ENCODE measurements at places on chromosomes 2 and 18.

DNA sequence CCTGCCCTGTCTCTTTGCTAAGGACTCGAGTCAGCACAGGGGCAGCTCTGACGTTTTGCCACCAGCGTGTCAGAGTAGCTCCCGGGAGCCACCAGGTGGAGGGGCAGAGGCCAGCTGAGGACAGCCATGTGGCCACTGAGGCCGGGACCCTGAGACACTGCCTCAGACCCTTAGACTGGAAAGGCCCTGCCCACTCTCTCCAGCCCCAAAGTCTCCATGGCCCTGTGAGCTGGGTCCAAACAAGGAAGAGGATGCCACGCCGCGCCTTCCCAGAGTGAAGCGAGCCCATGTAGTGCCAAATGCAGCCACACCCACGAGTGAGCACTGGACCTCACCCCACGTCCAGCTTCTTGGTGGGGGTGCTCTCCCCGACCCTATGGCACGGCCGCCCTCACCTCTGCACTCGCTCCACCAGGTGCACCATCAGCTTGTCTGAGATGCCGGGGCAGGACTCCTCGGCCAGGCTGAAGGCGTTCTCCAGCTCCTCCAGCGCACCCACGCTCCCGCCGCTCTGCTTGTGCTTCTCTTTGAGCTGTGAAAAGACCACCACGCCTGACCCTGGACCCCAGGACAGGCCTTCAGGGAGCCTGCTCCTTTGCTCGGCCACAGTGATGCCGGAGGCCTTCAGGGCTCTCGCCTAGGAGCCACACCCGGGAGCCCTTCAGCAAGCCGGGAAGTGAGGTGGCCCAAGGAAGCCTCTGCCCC lies 12.2 kb downstream of the STK25 start:
- no peak for DNase-seq

GRCh38 chr2:150109028-150109427 lies 378.4 kb downstream of the RND3 start:
- DNase-seq = no peak

- DNase-seq = no peak
These were observed 99.9 kb downstream of the DYM start for GRCh38 chr18:49360582-49360981.

DNA sequence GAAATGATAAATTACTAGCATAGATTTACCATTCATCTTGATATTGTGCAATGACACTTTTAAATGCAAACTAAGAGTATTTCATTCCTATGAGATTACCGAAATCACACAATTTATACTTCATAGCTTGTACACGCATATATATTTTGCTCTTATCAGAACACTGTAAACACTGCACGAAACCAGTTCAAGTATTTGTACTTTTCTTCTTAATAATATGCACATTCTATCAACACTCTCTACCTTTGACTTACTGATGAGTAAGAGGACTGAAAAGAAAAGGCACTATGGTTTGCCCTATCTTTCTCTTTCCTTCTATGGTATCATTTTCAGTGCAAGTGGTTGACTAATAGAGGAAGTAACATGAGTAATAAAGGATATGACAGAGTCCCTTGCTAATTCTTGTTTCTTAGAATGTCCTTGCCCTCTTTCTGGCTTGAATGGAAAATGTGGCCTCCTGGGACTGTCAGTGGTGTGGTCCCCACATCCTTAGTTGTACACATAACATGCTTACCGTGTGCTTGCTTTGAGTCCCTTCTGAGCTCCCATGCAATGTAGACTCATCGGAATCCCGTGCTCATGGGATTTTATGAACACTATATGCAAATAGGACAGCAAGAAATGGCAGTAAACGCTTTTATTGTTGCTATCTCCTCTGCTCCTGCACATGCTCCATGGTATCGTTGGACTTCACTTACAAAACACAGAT lies 363.5 kb upstream of the TNP1 start:
- peak; percentile 2 for DNase-seq

DNA sequence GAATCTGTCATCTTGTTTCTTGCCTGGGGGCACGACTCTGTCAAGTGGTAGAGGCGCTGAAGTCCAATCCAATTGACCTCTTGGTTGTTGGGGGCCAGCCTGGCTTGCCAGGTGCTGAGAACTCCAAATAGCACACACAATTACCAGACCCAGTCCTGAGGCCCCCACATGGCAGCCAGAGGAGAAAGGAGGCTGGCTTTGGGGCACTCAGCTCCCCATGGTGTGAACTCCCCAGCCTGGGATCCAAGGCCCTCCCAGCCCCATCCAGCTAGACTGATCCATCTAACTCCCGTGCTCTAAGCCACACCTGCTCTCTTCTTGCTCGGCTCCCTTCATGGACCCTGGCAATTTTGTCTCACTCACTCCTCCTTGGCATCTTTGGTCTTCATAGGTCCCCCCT lies 170.0 kb downstream of the CELF4 start:
- no peak for DNase-seq

DNA sequence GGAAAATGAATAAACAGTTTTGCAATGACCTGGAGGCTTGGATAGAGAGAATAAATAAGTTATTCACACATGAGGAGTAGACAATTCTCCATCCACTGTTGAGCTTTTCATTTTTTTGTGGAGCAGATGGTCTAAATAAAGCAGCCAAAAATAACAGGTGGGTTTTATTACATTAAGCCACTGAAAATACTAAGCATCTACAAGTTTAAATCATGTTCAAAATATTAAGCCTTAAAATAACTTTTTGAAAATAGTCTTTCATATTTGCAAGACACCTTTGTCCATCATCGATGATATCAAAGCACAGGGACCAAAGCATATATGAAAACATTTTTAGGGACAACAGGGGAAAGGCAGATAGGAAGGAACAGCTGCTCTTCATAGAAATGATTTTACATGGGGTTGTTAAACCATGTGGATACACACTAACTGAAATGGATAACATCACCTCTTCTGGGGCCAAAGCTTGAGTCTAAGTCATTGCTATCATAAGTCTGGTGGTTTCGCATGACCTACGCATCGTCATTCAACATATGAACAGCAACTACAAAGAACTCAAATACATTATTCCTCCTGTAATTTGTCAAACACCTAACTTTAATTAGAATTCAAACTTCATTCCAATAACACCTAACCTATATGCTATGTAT lies 197.6 kb upstream of the CHST9 start:
- no peak for DNase-seq

DNA sequence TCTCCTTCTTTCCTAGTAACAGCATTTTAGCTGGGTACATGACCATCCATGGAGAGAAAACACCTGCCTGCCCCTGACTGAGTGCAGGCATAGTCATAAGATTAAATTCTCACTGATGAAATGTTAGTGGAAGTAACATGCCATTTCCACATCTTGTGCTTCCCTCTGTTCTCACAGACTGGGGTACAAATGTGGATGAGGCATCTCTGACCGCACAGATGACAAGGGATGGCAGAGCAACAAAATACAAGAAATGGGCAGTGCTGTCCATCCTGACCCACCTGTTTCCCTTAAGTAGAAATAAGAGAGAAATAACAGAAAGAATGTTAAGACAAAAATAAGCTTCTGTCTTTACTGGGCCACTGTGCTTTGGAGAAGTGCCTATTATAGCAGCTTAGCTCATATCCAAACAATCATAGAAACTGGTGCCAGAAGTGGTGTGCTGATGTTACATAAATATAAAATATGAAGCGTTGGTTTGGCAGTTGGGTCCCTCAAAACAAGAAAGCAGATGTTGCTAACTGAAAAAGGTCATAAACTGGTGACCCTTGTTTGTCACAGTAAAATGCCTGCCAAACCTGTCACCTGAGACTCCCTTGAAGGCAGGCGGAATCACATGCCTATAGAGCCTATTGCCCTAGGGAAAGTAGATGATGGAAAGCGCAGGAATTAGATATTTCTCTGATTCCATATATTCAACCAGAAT lies 72.4 kb upstream of the CCDC150 start:
- no peak for DNase-seq

DNA sequence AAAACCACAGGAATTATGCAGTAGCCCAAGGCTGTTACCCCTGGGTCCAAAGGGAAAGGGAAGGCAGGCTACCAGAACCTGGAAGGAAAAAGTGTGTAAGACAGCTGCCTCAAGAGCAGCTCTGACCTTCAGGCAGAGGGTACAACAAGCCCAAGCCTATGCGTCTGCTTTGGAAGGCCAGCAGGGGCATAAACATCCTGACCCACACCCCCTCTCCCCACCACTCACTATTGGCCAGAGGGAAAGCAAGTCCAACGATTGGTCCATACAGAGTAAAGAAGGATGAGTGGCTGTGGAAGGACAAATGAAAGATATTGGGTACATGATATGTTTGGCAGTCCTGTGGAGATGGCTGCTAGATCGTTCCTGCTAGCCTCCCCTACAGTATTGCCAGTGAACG lies 227.6 kb upstream of the HNRNPA3 start:
- no peak for DNase-seq

DNA sequence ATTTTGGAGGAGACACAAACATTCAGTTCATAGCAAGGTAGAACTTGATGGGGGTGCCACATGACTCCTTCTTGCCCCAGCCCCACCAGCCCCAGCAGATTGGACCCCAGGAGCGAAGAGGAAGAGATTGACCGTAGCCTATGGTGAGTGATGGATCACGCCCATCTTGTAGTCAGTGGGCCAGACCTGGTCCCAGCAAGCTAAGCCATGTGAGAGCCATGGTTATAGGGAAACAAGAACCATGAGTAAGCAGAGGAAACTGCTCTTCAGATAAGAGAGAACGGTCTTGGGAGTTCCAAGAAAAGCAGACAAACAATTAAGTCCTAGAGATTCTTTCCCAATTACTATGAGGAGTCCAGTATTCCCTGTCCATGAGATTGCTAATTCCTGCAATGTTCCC lies 4.6 kb upstream of the TCF4 start:
- DNase-seq = no peak

- no peak for DNase-seq
These were observed 1199.1 kb downstream of the CNTNAP5 start for GRCh38 chr2:125224188-125224587.

- no peak for DNase-seq
These were observed 63.7 kb downstream of the BABAM2 start for GRCh38 chr2:27954221-27954673.

DNA sequence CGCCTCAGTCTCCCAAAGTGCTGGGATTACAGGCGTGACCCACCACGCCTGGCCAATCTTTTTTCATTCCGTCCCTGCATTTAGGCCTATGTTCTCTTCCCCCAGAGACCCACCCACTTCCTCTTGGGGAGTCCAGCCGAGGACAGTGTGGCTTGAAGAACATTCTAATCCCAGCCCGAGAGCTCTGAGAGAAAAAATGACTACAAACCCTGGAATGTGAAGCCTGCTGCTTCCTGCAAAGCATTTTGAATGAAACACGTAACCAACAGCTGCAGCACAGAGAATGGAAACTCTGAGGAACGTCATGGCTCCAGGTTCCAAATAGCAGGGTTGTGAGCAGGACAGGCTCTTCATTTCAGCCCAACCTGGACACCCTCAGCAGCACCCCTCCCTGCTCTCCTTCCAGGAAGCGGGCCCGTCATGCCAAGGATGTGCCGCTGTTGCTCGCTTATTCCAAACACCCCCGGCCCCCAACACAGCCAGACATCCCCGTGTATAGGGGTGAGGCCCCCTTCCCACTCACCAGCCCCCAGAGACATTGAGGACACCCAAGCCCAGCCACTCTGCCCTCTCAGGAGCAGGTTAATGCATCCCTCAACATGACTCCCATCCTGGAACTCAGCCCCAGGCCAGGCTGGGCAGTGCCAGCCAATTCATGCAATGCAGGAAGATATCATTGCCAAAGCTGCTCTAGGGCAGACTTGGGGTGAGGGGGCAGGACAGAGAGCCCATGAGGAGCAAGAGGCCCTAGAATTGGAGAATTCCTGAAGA lies 139.8 kb downstream of the ZFP36L2 start:
- DNase-seq = peak; percentile 71

DNA sequence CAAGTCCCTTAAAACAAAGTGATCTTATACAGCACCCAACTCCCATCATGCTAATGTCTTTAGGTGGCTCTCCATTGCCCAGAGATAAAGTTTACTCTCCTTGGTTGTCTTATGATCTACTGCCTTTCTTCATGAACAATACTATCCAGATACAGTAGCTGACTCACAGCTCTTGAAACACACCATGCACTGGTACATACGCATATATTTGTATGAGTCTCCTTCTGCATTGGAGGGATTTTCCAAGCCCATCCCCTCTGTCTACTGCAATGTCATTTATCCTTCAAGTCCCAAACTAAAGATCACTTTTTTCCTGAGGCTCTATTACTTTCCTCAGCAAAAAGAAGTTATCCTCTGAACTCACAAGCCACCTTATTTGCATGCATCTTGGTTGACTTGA lies 84.7 kb upstream of the LRATD1 start:
- no peak for DNase-seq

DNA sequence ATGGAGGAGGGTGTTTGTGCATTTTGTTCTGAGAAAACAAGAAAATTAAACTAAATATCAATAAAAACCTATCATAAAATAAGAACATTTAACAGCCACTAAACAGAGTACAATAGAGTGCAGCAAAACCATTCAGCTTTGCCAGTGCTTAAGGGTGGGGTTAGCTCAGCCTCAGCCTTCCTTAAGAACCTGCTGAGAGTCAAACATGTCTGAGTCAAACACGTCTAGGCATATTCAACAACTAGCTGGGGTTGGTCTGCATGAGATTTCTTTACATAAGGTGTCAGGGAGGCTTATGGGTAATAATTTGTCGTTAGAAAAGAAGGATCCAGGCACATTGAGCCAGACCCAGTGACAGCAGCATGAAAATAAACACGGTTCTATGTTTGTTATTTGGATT lies 298.2 kb downstream of the SP3 start:
- no peak for DNase-seq

GRCh38 chr2:190219186-190219585 lies 100.4 kb downstream of the HIBCH start:
- no peak for DNase-seq

GRCh38 chr2:203583084-203583695 lies 48.1 kb upstream of the RAPH1 start:
- no peak for DNase-seq

- DNase-seq = no peak
These were observed 77.6 kb upstream of the SEC11C start for GRCh38 chr18:59061914-59062642.

- no peak for DNase-seq
These were observed 27.5 kb downstream of the MYO7B start for GRCh38 chr2:127562936-127563335.

DNA sequence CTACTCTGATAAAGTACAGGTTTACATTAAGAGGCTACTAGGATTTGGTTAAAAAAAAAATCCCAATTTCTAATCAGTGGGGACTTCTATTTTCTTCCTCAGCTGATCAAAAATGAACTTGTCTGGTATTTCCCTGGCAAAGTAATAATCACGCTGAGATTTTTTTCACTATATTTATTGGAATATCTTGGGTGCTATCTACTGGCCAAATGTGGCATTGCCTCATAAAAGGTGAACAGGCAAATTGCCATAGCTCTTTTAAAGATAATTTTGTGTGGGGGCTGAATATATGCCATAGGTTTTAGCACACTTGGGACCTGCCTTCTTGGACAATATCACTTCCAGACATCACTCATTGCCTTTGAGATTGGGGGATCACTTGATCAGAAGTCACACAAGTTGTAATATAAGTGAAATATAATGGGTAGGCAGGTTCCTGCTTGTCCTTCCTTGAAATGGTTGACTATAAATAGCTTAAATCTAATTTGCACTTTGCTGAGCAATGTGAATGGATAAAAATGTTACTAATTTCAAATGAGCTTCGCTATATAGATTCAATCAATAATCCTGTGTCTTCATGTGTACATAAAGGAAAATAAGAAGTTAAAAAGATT lies 7.0 kb upstream of the NXPH2 start:
- DNase-seq = peak; percentile 20

GRCh38 chr2:190843890-190844699 lies 36.5 kb upstream of the GLS start:
- DNase-seq = peak; percentile 49

GRCh38 chr2:129763190-129763846 lies 216.1 kb upstream of the RAB6C start:
- DNase-seq = no peak
